ENCODE measurements at places on chromosomes 6 and 20. TPM values are rescaled to one million over a fixed set of nuclear protein-coding genes. Genes with fewer than 3 reads are reported as not detected.

The C6orf141 gene
- total RNA-seq: not detected

The C20orf141 gene
- not detected for total RNA-seq

The RPP21 gene
- total RNA-seq: 41.1 TPM

The PRL gene
- total RNA-seq: not detected

The PAK5 gene
- not detected for total RNA-seq

The LY86 gene
- total RNA-seq: 5.8 TPM

The CRISP2 gene
- total RNA-seq: not detected

The CFB gene
- total RNA-seq: 0.59 TPM

The TCF19 gene
- total RNA-seq: 67.2 TPM

The MAN1A1 gene
- total RNA-seq: 28.1 TPM

The KCNG1 gene
- not detected for total RNA-seq

The NRM gene
- 32.3 TPM for total RNA-seq

The PCK1 gene
- total RNA-seq: not detected

The CLIC5 gene
- 4.3 TPM for total RNA-seq

The TTBK1 gene
- 1.3 TPM for total RNA-seq

The BEND6 gene
- not detected for total RNA-seq

The ADGRF1 gene
- not detected for total RNA-seq

The FAXC gene
- total RNA-seq: 0.37 TPM

The HLA-DPA1 gene
- total RNA-seq: 201 TPM

The AGER gene
- total RNA-seq: 34.1 TPM

The GSTA2 gene
- not detected for total RNA-seq

The HLA-DRB5 gene
- 80.1 TPM for total RNA-seq

The SLC16A10 gene
- 1.0 TPM for total RNA-seq

The TMC2 gene
- total RNA-seq: not detected

The HLA-DQA1 gene
- 89.7 TPM for total RNA-seq

The C4B gene
- 4.2 TPM for total RNA-seq

The FAM83B gene
- total RNA-seq: not detected

The UST gene
- total RNA-seq: 0.10 TPM

The YTHDF1 gene
- total RNA-seq: 45.1 TPM

The PI3 gene
- total RNA-seq: not detected

The CEBPB gene
- 31.3 TPM for total RNA-seq

The LST1 gene
- 171 TPM for total RNA-seq
